ENCODE measurements at places on chromosomes 4 and X.

- DNase-seq, result no peak
These were observed 1825.7 kb upstream of the ADGRL3 start for GRCh38 chr4:59374416-59374815.

DNA sequence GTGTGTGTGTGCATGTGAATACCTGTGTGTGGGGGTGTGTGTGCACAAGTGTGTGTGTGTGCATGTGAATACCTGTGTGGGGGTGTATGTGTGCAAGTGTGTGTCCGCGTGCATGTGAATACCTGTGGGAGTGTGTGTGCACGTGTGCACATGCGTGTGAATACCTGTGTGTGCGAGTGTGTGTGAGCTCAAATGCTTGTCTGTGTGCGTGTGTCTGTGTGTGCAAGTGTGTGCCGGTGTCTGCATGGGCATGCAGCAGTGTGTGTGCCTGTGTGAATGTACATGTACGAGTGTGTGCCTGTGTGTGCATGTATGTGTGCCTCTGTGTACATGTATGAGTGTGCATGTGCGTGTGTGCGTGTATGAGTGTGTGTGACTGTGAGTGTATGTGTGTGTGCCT lies 5.0 kb downstream of the DOK7 start:
- DNase-seq, result no peak

- DNase-seq, result no peak
These were observed 35.8 kb downstream of the CHRDL1 start for GRCh38 chrX:110759785-110760184.

GRCh38 chrX:21749924-21750323 lies 8.0 kb downstream of the SMPX start:
- no peak for DNase-seq

- DNase-seq, result no peak
These were observed 7.4 kb upstream of the SHOX start for GRCh38 chrX:623268-623598.
